GM12865 (cell line): ENCODE measurements at places on chromosomes 2 and 18.

- no peak for DNase-seq
These were observed 139.5 kb upstream of the SETBP1 start for GRCh38 chr18:44541159-44541558.

GRCh38 chr18:37450434-37451132, 115.0 kb downstream of the CELF4 start:
- no peak for DNase-seq

DNA sequence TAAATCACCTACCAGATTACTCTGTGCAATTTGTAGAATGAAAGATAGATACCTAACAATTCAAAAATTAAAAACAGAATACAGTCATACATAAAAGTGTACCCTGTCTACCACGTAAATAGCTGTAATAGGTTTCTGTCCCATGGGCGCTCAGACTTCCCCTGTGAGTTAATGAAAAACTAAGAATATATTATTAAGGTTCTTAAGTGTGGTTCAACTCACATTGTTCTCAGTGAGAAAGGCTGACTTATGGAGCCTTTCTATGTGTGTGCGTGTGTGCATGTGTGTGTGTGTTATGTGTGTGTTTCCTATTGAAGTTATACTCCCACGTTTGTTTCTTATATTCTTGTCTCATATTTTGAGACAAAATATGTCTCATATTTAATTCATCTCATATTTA, 114.6 kb upstream of the CD302 start:
- DNase-seq: no peak

GRCh38 chr2:33620-34019, 12.7 kb downstream of the FAM110C start:
- DNase-seq: no peak

DNA sequence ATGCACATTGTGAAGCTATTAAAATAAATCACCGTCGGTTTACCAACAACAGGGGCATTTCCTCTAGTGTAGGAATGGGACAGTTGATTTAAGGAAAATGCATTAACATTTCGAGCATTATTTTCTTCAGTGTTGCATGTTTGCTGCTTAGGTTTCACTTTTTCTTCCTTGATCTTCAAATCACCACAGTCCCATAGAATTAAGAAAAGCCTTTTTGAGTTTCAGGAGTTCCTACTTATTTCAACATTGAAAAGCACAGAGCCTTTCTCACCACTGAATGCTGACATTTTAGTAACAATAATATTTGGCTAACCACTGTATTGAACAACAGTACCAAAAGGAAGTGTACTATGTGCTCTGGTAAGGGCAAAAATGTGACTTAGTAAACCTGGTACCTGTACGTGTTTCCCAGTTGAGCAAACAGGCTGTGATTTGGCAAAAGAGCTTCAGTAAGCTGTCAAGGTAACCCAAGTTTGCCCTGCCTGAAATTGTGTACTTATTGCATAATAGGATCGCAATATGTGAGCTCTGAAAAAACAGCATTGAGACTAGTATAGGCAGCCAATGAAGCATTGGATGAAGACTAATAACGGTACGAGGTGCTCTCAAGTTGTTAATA, 2.2 kb downstream of the LRRTM4 start:
- no peak for DNase-seq

DNA sequence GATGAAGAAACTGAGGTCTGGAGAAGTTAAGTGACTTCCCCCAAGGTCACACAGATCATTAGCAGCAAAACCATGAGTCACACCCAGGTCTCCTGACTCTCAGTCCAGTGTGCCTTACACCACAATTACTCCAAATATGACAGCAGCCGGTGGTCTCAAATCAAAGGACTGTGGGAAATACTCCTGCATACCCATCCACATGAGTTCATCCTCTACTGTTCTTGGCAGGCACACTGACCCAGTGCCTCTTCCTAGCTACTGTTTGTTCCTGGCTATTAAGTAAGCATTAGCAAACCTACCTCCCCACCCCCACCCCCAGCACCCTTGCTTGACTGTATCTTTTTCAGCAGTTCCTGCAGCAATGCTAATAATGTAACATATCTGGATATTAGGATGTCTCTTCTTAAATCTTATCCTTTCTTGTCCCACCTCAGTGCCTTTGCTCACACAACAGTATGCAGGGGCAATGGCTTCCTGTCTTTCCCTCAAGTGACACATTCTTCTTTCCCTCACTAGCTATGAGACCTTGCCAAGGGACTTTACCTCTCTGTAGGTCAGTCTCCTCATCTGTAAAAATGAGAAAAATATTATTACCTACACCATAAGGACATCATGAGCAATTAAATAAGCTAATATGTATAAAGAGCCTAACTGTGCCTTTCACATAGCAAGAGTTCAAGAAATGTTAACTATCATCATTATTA, 46.2 kb downstream of the FAM98A start:
- DNase-seq: no peak

GRCh38 chr2:140814141-140814540, 1316.7 kb downstream of the LRP1B start:
- DNase-seq: no peak
